ENCODE measurements at places on chromosomes 7 and 10. TPM values are rescaled to one million over a fixed set of nuclear protein-coding genes. Genes with fewer than 3 reads are reported as not detected.
A peak's percentile ranks its signal among the peaks of the same experiment; 100 is the strongest.

The HMX3 gene
- not detected for polyA plus RNA-seq

GRCh38 chr7:47314248-47314647 is 267.7 kb downstream of the TNS3 start:
- no peak overlapping the region for H3K27ac ChIP-seq
- no peak overlapping the region for H3K4me3 ChIP-seq
- no peaks in the 10 kb centered on the region for H3K36me3 ChIP-seq
- no peaks in the 10 kb centered on the region for H3K27me3 ChIP-seq
- no peaks in the 10 kb centered on the region for H3K4me1 ChIP-seq
- no peak for DNase-seq

DNA sequence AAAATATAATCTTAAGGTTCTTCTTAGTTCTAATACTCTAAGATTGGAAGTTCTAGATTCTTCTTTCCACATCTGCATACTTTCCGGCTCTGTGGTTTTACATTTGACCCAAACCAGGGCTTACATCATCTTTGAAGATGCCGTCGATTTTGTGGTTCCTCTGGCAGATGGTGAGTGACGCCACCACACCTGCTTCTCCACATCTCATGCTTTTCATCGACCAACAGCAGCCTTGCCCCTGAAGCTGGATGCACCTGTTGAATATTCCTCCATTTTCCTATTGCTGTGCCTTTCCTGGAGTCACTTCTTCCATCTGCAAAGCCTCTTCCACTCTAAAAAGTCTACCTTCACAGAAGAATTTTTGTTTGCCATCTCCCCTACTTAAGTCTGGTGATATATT is 121.3 kb downstream of the PRKCQ start:
- peaks cover 94% of the 10 kb centered on the region for H3K36me3 ChIP-seq
- no peak overlapping the region for H3K4me3 ChIP-seq
- no peaks in the 10 kb centered on the region for H3K27me3 ChIP-seq
- H3K27ac ChIP-seq, result peak overlapping the region; percentile 53
- peak; percentile 46 for DNase-seq

GRCh38 chr7:42639930-42640329 is 271.9 kb downstream of the C7orf25 start:
- H3K4me1 ChIP-seq, result no peaks in the 10 kb centered on the region
- DNase-seq, result no peak
- H3K36me3 ChIP-seq, result no peaks in the 10 kb centered on the region
- H3K27me3 ChIP-seq, result no peaks in the 10 kb centered on the region
- H3K4me3 ChIP-seq, result no peak overlapping the region

- H3K4me3 ChIP-seq, result no peak overlapping the region
- no peak overlapping the region for H3K27ac ChIP-seq
- DNase-seq, result no peak
Measured at GRCh38 chr7:3215624-3216585, 85.1 kb upstream of the SDK1 start.

DNA sequence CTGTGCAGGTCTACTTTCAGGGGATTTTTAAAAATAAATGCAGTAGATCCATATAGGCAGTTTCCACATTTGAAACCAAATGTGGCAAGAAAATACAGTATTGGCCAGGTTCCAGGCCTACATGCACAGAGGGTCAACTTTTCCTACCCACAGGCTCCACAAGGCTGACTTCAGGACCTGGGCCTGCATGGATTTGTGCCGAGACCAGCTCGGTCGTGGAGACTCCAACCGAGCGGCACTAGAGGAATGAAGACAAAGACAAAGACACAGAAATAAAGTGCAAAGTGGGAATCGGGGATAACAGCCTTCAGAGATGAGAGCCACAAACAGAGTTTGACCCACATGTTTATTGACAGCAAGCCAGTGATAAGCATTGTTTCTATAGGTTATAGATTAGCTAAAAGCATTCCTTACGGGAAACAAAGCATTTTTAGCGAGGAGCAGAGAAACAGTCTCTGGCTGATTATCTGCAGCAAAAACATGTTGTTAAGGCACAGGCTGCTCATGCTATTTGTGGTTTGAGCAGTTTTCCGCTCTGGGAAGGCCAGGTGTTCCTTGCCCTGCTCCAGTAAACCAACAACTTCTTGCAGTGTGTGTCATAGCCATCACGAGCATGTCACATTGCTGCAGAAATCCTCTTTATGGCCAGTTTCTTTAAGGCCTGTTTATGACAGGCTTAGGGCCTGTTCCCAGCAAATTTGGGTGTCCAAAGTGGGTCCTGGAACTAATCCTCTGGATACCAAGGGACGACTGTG is 52.6 kb downstream of the ZNF37A start:
- no peaks in the 10 kb centered on the region for H3K27me3 ChIP-seq
- H3K36me3 ChIP-seq, result no peaks in the 10 kb centered on the region
- no peak overlapping the region for H3K27ac ChIP-seq
- DNase-seq, result no peak

GRCh38 chr7:87627634-87627994 is 584 bp upstream of the RUNDC3B start:
- no peaks in the 10 kb centered on the region for H3K4me1 ChIP-seq
- H3K36me3 ChIP-seq, result no peaks in the 10 kb centered on the region
- peaks cover 32% of the 10 kb centered on the region for H3K27me3 ChIP-seq

GRCh38 chr7:102891693-102892261 is 21.0 kb upstream of the LRRC17 start:
- H3K27me3 ChIP-seq, result no peaks in the 10 kb centered on the region
- no peaks in the 10 kb centered on the region for H3K4me1 ChIP-seq
- no peaks in the 10 kb centered on the region for H3K36me3 ChIP-seq
- no peak overlapping the region for H3K27ac ChIP-seq
- no peak overlapping the region for H3K4me3 ChIP-seq
- DNase-seq, result no peak

DNA sequence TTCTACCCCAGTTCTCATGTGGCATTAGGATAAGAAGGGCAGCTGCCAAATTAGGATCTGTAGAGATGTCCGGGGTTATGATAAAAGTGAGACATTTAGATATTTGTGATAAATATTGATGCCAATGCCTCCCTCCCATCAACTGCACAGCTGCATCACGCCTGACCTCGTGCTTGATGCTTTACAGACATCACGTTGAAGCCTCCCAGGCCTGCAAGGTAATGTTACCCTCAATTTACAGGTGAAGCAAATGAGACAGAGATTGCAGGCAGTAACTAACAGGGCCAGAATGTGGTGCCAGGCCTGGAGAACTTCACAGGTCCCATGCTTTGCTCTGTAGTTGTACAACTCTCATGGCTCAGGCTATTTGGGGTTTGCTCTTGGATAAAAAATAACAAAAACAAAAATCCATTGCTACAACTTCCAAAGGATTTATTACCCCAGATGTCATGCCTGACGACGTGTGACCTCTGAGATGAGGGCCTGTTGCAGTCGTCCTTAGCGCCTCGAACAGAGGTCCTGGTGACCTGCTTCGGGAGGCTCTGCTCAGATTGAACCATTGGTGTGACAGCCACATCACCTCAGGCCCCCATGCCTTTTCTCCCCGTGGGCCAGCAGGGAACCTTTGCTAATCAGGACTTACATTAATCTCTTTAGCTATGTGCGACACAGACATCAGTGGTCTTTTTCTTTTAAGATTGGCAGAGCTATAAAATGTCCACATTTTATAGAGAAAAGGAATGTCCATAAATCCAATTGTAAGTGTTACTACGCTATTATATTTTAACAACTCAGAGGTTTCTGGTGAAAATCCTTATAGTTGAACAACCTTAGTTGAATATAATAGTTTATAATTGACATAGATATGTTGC is 169.3 kb downstream of the ADAM12 start:
- H3K4me3 ChIP-seq, result no peak overlapping the region
- H3K4me1 ChIP-seq, result no peaks in the 10 kb centered on the region
- no peak overlapping the region for H3K27ac ChIP-seq
- no peak for DNase-seq

GRCh38 chr7:87784424-87784823 is 91.7 kb downstream of the SLC25A40 start:
- no peak for DNase-seq
- H3K27ac ChIP-seq, result no peak overlapping the region

- DNase-seq, result no peak
- H3K36me3 ChIP-seq, result no peaks in the 10 kb centered on the region
- H3K4me3 ChIP-seq, result no peak overlapping the region
- no peak overlapping the region for H3K27ac ChIP-seq
- H3K27me3 ChIP-seq, result no peaks in the 10 kb centered on the region
Measured at GRCh38 chr7:92876836-92877235, 40.5 kb upstream of the CDK6 start.

GRCh38 chr10:73625004-73625883 is 16.0 kb downstream of the MYOZ1 start:
- H3K4me3 ChIP-seq, result peak overlapping the region; percentile 70
- no peaks in the 10 kb centered on the region for H3K27me3 ChIP-seq
- peak overlapping the region; percentile 50 for H3K27ac ChIP-seq
- peaks cover 4% of the 10 kb centered on the region for H3K4me1 ChIP-seq
- H3K36me3 ChIP-seq, result no peaks in the 10 kb centered on the region

DNA sequence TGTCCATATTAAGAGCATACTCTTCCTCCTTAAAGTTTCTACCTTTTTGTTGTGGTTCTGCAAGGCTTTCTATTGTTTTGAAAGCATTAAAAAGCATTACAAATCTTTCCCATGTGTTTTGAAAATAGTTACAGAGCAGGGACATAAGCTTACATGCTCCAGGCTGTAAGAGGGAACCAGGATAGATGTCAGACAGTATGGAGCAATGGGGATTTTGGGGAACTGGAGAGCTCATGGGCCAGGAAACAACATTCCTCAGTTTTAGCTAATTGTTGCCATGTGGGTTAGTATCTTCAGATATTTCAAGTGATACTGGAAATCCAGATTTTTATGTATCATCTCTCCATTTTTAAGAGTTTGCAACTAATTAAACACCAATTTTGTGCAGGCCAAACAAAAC is 3.5 kb downstream of the MDFIC start:
- H3K4me1 ChIP-seq, result peaks cover 8% of the 10 kb centered on the region
- no peak overlapping the region for H3K27ac ChIP-seq
- DNase-seq, result no peak

DNA sequence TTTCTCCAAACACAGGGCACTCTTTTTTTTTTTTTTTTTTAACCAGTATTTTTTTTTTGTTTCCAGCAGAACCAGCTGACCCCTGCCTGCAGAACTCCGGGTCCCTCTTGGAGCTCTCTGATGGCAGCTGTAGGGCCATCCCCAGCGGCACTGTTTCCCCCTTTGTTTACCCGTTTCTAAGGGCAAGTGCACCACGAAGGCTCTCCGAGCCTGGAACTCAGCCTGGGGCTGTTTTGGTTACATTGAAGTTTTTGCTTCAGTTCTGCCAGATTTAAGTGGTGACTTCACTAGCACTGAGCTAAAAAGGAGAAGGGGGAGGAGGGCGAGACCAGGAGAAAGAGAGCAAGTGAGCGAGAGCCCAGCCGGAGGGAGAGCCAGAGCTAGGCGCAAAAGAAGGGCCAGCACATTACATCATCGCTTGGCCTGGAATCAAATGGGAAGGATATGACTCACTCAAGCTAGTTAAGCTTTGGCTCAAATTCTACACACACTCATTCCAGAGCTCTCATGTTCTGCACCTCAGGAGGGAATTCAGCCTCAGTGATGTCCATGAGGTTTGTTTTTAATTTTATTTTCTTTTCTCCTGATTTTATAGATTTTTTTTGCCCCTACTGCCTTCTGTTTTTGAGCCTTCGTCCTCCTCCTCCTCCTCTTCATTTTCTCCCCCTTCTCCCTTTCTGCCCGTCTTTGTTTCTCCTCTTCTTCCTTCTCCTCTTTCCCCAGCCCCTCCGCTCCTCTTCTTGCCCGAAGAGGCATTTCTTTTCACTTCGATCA is 272.3 kb downstream of the TRIL start:
- H3K27me3 ChIP-seq, result peaks cover 32% of the 10 kb centered on the region
- H3K4me3 ChIP-seq, result peak overlapping the region; percentile 23
- DNase-seq, result peak; percentile 68
- peaks cover 22% of the 10 kb centered on the region for H3K4me1 ChIP-seq
- H3K27ac ChIP-seq, result peak overlapping the region; percentile 74

The WDFY4 gene
- polyA plus RNA-seq, result 13.0 TPM

The ZPBP gene
- 0.05 TPM for polyA plus RNA-seq

DNA sequence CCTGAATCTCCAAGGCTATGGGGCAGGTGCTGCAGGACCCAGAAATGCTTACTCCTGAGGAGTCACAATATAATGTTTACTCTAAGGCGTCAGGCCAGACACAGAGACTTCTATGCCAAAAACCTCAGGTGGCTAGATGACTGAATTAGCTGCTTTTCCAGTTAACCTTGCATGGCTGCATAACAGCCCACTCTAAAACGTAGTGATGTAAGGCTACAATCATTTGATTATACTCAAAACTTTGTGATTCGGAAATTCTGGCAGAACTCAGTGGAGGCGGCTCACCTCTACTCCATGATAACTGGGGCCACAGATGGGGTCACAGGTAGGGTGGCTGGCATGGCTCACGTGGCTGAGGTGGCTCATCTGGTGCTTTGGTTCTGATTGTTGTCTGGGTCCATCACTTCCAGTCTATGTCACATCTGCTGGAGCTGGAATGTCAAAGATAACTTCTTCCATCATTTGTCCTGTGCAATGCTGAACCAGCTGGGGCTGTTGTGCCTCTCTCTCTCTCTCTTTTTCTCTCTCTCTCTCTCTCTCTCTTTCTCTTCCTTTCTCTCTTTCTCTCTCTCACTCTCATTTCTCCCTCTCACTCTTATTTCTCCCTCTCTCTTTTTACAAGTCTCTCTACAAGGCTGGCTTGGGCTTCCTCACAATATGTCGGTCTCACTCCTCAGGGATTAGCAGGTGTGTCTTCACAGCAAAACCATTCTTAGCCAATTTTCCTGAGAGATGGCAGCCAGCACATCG is 11.8 kb downstream of the TMEM72 start:
- no peak for DNase-seq
- no peaks in the 10 kb centered on the region for H3K36me3 ChIP-seq
- no peaks in the 10 kb centered on the region for H3K4me1 ChIP-seq

GRCh38 chr10:110474826-110475225 is 22.9 kb upstream of the DUSP5 start:
- no peaks in the 10 kb centered on the region for H3K36me3 ChIP-seq
- no peak overlapping the region for H3K27ac ChIP-seq
- no peak for DNase-seq
- no peaks in the 10 kb centered on the region for H3K4me1 ChIP-seq
- no peaks in the 10 kb centered on the region for H3K27me3 ChIP-seq

Measured in thymus (tissue), 14 donors.